ENCODE measurements at places on chromosomes 16 and 17. TPM values are rescaled to one million over a fixed set of nuclear protein-coding genes. Genes with fewer than 3 reads are reported as not detected.

DNA sequence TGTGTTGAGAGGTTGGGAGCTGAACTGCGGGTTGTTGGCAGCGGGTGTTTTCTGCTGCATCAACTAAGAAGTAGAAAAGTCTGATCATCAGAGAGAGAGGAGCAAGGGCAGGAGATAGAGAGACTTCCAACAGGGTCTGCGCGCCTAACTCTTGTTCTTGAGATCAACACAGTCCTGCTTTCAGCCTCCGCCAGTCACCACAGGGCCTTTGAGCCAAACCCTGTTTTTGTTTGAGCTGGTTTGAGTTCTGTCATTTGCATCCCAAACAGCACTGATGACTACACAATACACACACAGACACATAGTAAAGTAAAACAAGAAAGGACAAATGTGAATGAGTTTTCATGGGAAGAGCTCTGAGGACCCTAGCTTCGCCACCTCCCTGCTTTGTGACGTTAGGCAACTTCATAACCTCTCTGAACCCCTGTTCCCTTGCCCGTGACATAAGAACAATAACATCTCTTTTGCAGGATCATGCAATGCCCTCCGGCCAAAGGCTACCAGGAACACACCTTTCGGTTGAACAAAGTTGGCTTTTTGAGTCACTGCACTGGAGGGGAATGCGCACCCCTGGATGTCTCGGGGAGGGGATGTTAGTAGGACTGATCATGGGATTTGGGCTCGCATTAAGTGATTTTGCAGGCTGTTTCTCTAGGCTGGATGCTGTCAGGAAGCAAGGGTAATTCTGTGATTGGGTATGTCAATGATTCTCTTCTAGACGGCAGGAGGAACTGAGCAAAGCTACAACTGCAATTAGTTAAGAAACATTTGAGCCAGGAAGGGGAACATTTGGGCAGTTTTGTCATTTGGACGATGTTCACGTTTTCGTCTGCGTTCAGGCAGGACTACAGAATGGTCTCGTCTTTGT lies 92.3 kb downstream of the C16orf78 start:
- peak overlapping the region; percentile 64 for H3K4me3 ChIP-seq
- no peak overlapping the region for H3K27ac ChIP-seq

- no peak overlapping the region for H3K4me3 ChIP-seq
- no peaks in the 10 kb centered on the region for H3K36me3 ChIP-seq
- no peaks in the 10 kb centered on the region for H3K4me1 ChIP-seq
- H3K27me3 ChIP-seq, result no peaks in the 10 kb centered on the region
- H3K27ac ChIP-seq, result no peak overlapping the region
Observed at GRCh38 chr17:83175119-83175821, 95.9 kb downstream of the METRNL start.

DNA sequence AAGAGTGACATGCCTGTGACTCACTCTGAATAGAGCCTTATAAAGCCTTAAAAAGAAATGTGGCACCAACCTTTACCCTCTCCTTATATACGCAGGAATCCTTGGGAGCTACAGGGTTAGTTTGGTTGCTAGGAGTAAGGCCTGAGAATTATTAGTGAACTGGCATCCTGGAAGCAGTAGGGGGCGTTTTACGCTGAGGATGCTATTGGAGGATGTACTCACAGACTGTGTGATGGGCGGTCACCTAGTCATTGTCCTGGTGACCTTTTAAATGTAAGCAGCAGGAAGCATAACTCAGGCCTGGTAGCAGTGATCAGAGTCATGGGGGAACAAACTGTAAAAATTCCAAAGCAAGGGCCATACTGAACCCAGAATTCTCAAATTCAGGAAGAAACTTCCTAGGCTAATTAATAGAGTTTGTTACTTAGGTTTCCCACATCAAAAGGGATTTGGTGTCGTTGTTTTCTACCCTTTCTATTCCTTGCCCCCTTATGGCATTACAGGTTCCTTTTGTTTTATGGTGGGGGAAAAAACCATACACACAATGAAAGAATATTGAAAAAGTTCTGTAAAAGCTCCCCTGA lies 153.8 kb downstream of the SNX11 start:
- DNase-seq, result peak; percentile 92
- H3K27me3 ChIP-seq, result no peaks in the 10 kb centered on the region
- no peaks in the 10 kb centered on the region for H3K36me3 ChIP-seq
- H3K4me1 ChIP-seq, result peaks cover 19% of the 10 kb centered on the region
- H3K27ac ChIP-seq, result no peak overlapping the region
- no peak overlapping the region for H3K4me3 ChIP-seq

DNA sequence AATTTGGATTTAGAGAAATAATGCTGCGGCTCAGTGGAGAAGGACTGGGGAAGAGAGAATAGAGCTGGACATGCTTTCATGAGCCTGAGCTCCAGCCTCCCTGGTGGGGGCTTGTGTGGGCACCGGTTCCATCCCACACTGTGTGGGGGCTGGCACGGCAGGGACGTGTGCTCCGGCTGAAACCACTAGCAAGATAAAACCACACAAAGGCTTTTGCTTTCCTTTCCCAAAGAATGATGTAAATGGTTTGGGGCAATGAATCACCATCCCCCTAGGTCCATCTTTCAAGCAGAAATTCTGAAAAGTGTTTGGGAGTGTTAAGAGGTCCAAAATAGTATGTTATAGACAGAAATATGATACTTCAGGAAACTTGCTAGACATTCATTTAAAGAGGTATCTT lies 77.0 kb downstream of the CDH11 start:
- H3K4me1 ChIP-seq, result no peaks in the 10 kb centered on the region
- DNase-seq, result no peak
- H3K27ac ChIP-seq, result no peak overlapping the region
- no peaks in the 10 kb centered on the region for H3K27me3 ChIP-seq
- no peak overlapping the region for H3K4me3 ChIP-seq

Gene PKD1
- total RNA-seq, result 107 TPM

Gene KLHL36
- 70.4 TPM for total RNA-seq

DNA sequence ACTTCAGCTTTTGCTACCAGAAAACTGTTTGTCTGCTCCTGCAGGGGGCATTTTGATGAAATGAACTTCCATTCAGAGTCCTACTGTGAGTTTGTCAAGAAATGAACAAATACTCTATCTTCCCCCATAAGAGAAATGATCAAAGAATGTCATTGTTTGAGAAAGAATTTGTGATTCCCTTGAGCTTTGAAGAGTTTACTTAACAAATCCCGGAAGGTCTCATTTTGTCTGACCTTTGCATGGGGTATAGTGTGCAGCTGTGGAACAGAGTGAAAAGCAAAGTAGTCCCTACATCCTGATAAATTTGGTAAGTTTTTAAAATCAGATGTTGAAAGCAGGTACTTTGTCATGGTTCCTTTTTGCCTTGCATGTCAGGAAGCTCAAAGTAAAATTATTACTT lies 178.0 kb downstream of the ABCC12 start:
- H3K36me3 ChIP-seq, result no peaks in the 10 kb centered on the region
- H3K4me1 ChIP-seq, result no peaks in the 10 kb centered on the region
- DNase-seq, result no peak

- H3K36me3 ChIP-seq, result 0 out of 2 replicates have a peak, but pooled peaks cover 4% of the 10 kb centered on the region
- H3K27ac ChIP-seq, result no peak overlapping the region
- peaks cover 25% of the 10 kb centered on the region for H3K4me1 ChIP-seq
- no peak overlapping the region for H3K4me3 ChIP-seq
- H3K27me3 ChIP-seq, result no peaks in the 10 kb centered on the region
- no peak for DNase-seq
Observed at GRCh38 chr17:20223808-20224328, 214.7 kb downstream of the SPECC1 start.

Gene ASPA
- not detected for total RNA-seq

DNA sequence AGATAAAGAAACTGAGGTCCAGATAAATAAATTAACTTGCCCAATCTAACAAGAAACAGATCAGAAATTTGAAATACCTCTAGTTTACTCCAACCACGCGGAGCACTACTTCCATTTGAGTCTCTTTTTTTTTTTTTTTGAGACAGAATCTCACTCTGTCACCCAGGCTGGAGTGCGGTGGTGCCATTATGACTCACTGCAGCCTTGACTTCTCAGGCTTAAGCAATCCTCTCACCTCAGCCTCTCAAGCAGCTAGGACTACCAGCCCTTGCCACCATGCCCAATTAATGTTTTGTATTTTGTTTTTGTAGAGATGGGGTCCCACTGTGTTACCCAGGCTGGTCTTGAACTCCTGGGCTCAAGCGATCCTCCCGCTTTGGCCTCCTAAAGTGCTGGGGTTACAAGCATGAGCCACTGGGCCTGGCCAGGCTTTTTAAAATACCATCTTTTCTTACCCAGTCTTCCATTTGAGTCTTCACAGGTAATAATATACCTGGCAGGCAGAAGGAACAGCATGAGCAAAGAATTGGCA lies 3.3 kb upstream of the NACA2 start:
- no peak overlapping the region for H3K4me3 ChIP-seq
- no peaks in the 10 kb centered on the region for H3K27me3 ChIP-seq
- no peaks in the 10 kb centered on the region for H3K4me1 ChIP-seq
- no peak overlapping the region for H3K27ac ChIP-seq
- H3K36me3 ChIP-seq, result no peaks in the 10 kb centered on the region

GRCh38 chr17:75241996-75242460 lies 19.4 kb downstream of the GGA3 start:
- H3K27ac ChIP-seq, result no peak overlapping the region
- H3K27me3 ChIP-seq, result no peaks in the 10 kb centered on the region
- no peak overlapping the region for H3K4me3 ChIP-seq

GRCh38 chr16:17369421-17370222 lies 101.1 kb downstream of the XYLT1 start:
- H3K27me3 ChIP-seq, result no peaks in the 10 kb centered on the region
- no peaks in the 10 kb centered on the region for H3K36me3 ChIP-seq
- H3K4me1 ChIP-seq, result peaks cover 53% of the 10 kb centered on the region
- peak overlapping the region; percentile 67 for H3K27ac ChIP-seq
- no peak for DNase-seq

- peaks cover 7% of the 10 kb centered on the region for H3K4me1 ChIP-seq
- no peak overlapping the region for H3K4me3 ChIP-seq
- no peak for DNase-seq
- H3K27ac ChIP-seq, result peak overlapping the region; percentile 90
- no peaks in the 10 kb centered on the region for H3K27me3 ChIP-seq
Observed at GRCh38 chr17:944266-944826, 35.2 kb downstream of the NXN start.

DNA sequence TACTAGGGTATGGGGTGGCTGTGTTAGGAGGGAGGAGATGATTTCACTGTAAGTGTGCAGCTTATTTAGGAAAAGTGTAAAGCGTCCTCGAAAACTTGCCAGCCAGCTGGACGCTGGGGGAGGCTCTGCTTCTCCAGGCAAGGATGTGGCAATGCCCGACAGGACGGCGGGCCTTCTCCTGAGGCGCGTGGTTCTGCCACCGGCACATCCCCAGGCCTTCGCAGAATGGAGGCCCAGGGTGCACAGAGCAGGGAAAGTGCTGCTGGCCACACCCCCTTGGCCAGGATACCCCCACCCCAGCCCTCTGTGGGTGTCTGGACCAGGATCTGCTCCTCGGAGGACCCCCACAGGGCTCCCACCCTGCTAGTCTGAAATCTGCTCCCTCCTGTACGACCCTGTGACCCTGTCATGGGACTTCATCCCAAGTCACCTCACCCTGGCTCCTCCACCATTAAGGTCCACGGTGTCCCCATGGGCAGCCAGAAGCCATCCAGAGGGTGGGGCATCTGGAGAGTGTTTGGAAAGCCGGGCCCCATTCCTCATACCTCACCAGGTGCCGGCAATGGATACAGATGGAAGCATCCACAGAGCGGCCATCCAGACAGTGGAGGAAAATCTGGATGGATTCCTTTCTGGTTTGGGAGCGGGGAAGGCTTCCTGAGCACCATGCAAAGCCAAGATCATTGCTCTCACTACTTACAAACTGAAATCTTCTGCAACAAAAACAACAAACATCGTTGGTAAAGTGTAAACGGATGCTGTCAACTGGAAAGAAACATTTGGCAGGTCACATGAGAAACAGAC lies 9.2 kb upstream of the SRRM2 start:
- no peaks in the 10 kb centered on the region for H3K4me1 ChIP-seq
- no peak overlapping the region for H3K27ac ChIP-seq
- no peaks in the 10 kb centered on the region for H3K27me3 ChIP-seq
- H3K36me3 ChIP-seq, result no peaks in the 10 kb centered on the region

Gene NPIPA1
- 77.4 TPM for total RNA-seq

Gene KRT33A
- not detected for total RNA-seq

DNA sequence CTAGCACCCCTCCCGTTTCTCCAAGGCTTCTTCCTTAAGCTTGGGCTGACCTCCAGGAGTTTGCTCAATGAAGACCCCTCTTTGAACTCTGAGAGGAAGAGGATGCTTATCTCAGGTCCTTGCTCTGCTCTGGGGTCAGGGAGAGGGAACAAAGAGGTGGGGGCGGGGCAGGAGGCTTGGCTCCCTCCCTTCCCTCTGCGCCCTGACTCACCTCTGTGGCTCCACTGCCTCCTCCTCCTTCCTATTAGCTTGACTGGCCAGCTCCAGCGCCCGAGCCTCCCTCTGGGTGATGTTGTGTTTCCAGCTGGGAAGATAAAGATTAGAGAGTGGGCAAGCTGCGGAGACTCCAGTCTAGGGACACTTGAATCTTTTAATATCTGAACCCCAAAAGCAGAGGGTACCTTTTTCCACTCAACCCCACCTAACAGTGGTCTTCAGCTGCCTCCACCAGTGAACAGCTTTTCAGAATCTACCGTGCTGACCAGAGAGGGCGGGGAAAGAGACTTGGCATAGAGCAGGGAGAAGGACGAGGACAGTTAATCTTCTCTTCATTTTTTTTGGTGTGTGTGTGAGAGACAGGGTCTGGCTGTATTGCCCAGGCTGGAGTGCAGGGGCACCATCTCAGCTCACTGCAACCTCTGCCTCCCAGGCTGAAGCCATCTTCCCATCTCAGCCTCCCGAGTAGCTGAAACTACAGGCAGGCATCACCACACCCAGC lies 6.7 kb downstream of the GIP start:
- H3K27ac ChIP-seq, result no peak overlapping the region
- no peaks in the 10 kb centered on the region for H3K27me3 ChIP-seq
- H3K4me3 ChIP-seq, result peak overlapping the region; percentile 41

DNA sequence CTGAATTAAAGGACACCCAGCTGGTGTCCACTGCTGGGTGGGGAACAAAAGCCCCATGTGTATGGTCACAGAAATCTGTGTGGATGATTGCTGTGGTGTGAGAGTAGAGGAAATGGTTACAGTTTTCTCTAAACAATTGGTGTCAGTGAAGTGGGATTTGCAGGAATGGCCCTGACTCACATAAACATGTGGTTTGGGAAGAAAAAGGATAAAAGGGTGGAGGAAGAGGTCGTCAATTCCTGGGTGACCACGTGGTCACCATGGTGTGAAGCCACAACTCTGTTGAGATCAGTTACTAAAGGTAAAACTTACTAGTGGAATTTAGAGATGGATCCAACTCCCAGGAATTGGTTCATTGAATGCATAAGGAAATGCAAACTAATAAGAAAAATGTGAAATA lies 3.6 kb upstream of the TUBG2 start:
- H3K27me3 ChIP-seq, result 0 out of 2 replicates have a peak, but pooled peaks cover 3% of the 10 kb centered on the region
- H3K36me3 ChIP-seq, result no peaks in the 10 kb centered on the region
- no peak for DNase-seq
- H3K4me3 ChIP-seq, result no peak overlapping the region
- H3K27ac ChIP-seq, result no peak overlapping the region
- H3K4me1 ChIP-seq, result peaks cover 8% of the 10 kb centered on the region

DNA sequence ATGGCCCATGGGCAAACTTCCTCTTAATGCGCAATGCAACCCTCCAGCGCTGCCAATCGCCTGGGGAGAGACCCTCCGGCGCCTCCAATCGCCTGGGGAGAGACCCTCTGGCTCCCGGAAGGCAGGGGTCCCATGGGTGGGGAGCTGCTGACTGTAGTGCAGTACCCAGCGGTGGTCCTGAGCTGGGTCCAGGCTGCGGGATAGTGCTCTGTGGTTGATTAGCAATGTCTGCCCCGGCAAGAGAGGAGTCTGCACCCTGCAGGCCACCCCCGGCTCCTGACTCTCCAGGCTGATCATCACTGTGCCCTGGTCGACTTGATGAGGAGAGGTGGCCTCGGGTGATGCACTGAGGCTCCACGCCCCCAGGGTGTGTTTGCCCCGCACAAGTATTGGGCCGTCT lies 44.6 kb upstream of the ZNF469 start:
- H3K36me3 ChIP-seq, result no peaks in the 10 kb centered on the region
- no peaks in the 10 kb centered on the region for H3K27me3 ChIP-seq
- no peaks in the 10 kb centered on the region for H3K4me1 ChIP-seq
- peak; percentile 66 for DNase-seq
- no peak overlapping the region for H3K27ac ChIP-seq
- no peak overlapping the region for H3K4me3 ChIP-seq

All from GM23338 (cell line).